Activated T-helper 1 cell treated with anti-CD3 and anti-CD28 coated beads, Interleukin-12 subunit alpha, Interleukin-12 subunit beta, Interleukin-2, Interleukin-4 antibody, amounts not matched to agents 30 ng/mL and 10 ng/mL and 1 ng/mL, durations not matched to agents 14 hours and 24 hours and 36 hours (primary cell): ENCODE measurements at places on chromosomes 5 and 9. TPM values are rescaled to one million over a fixed set of nuclear protein-coding genes. Genes with fewer than 3 reads are reported as not detected.

Gene NTNG2
- total RNA-seq: 4.6 and 6.2 TPM in 2 replicates

Gene TNFSF8
- total RNA-seq: 200 and 207 TPM in 2 replicates

Gene BTNL3
- total RNA-seq: not detected in 2 replicates

Gene EDIL3
- not detected in 2 replicates for total RNA-seq

GRCh38 chr9:125239631-125240597, 1.2 kb downstream of the HSPA5 start:
- peak overlapping the region; percentile 96 for H3K27ac ChIP-seq
- DNase-seq: no peak
- H3K36me3 ChIP-seq: peaks cover 61% of the 10 kb centered on the region
- peak overlapping the region; percentile 96 for H3K4me3 ChIP-seq
- no peaks in the 10 kb centered on the region for H3K27me3 ChIP-seq
- peaks cover 47% of the 10 kb centered on the region for H3K4me1 ChIP-seq

Gene CORO2A
- 1.3 TPM in 2 replicates for total RNA-seq

DNA sequence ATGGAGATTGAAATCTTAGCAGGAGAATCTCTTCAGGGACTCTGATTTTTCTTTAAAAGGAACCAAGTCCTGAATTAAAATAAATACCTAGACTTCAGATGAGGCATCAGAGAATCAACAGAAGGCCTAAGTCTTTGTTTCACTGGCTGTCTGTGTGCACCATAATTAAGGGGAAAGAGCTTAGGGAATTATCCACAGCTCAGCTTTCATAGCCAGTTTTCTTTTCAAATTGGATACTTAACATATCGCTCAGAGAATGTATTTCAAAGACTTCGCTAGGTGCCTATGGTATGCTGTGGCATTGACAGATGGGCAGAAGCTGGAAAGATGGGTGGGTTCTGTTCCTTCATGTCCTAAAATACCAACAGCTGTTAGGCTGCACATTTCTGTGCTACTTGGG, 325.8 kb downstream of the TMEM38B start:
- no peak overlapping the region for H3K27ac ChIP-seq
- no peaks in the 10 kb centered on the region for H3K27me3 ChIP-seq
- H3K4me3 ChIP-seq: no peak overlapping the region
- H3K36me3 ChIP-seq: no peaks in the 10 kb centered on the region
